ENCODE measurements at places on chromosomes 7 and 10.

DNA sequence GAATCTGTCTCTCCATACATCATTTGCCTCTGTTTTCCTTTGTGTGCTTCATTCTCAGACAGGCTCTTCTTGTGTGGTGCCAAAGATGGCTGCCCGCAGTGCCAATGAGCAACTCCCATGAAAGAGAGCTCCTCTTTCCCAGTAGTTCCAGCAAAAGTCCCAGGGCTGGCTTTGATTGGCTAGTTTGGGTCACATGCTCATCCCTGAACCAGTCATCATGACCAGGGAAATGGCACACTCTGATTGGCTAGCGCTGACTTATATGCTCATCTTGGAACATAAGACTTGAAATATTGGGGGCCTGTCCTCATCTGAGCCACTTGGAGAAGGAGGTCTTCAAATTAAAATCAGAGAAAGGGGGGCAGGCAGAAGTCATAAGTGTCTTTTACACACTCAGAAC is 112.7 kb downstream of the CDH23 start:
- DNase-seq = no peak

- no peak for DNase-seq
These were observed 561.6 kb upstream of the TEX47 start for GRCh38 chr7:89357121-89357520.

- DNase-seq = peak; percentile 55
These were observed 19.5 kb downstream of the TSPAN33 start for GRCh38 chr7:129163875-129164544.

GRCh38 chr7:108484137-108484536 is 27.9 kb upstream of the NRCAM start:
- no peak for DNase-seq

DNA sequence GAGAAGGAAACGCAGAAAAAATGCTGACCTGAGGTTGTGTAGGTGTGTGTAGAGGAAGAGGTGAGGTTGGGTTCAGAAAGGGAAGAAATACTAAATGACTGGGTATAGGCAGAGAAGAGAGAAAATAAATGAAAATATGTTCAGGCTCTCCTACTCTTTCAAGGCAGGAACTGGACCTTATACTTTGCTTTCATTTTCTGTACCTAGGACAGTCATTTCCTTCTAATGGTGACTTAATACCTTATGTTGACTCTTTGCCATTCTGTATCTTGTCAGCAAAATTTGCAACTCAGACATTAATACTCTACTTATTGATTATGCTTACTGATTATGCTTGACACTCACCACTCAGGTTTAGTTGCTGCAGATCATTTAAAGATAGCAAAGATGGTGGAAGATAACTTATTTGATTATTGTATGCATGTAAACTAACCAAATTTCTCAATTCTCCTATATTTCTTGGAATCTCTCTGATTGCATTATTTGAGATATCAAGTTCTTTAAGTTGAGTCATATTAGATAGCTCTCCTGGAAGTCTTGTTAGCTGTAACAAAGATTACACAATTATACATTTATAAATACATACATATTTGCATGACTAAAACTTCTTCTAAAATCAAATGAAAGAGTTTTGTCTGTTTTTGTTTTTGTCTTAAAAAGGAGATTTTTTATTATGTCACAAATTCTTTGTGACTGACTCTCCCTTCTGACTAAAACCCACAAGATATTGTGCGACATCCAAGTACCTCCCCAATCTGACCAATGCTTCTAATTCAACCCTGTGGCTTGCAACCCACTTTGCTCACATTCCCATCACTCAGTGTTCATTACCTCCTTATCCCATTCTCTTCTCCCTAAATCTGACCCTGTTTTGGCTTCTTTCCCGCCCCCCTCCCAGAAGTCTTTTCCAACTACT is 20.0 kb downstream of the LRRD1 start:
- DNase-seq = no peak

- peak; percentile 35 for DNase-seq
These were observed 68.6 kb downstream of the NSUN6 start for GRCh38 chr10:18582803-18583202.

DNA sequence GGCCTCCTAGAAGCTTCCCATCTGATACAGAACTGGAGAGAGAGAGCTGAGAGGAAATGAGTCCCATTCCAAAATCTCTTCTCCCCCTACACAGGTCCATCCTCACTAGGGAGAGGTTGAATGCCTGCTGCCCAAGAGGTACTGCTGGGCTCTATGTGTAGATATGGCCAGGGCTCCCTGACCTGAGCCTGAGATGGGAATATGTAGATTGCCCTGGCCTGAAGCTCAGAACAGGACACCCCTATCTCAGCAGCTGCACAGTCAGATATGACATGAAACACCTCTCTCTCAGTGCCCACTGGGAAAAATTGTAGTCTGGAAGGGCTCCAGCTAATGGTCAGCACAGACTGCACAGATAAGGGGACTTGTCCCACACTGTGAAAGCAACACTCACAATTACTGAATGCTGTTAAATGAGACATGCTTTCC is 3.1 kb upstream of the IFIT1B start:
- no peak for DNase-seq

DNA sequence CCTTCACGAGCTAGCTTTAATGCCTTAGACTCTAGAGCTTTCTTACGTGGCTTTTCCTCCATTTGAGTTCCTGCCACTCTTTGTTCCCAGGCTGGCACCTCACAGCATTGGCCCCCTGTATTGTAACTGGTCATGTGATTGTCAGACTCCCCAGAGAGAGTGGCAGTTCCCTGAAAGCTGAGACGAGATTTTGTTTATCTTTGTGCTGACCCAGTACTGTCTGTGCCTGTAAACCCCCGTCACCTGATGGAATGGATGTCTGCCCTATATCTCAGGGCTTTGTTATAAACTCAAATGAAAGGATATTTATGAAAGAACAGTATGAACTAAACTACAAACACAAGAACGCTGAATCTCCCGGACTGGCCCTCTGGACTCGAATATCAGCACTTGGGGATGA is 13.0 kb downstream of the NOBOX start:
- DNase-seq = no peak

DNA sequence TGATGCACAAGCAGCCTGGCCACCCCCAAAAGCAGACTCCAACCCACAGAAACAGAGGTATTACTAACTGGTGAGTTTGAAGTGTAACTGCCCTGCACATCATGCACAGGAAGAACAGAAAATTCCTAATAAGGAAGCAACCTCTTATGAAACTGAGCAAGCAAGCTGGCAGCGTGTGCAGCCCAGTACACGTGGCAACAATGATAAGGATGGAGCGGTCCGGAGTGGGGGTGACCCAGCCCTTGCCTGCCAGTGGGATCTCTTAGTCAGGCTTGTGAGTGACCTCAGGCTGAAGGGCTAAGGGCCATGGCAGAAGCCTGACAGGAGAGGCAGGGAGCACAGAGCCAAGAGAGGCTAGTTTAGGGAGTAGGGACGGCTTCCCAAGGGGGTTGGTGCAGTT is 22.1 kb upstream of the AOAH start:
- DNase-seq = no peak

DNA sequence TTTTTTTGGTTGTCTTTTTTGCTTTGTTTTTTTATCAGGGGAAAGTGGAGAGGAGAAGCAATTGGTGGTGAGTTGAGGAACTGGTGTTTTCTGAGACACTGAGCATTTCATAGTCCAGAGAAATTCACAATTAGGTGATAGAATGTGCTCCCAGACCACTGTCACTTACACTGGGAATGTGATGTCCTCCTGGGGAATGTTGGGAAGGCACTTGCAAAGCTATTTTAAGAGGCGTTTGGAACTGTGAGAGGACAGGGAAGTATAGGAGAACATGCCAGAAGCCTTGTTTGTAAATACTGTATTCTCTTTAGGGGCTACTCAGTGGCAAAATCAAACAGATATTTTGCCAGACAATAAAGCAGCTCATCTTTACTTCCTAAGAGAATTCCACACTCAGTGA is 16.0 kb downstream of the CHRM2 start:
- no peak for DNase-seq

GRCh38 chr7:151241755-151242096 is 6.8 kb downstream of the SMARCD3 start:
- DNase-seq = no peak

- no peak for DNase-seq
These were observed 169.7 kb upstream of the TMEM229A start for GRCh38 chr7:124202546-124202945.

GRCh38 chr10:127215866-127216265 is 19.5 kb upstream of the INSYN2A start:
- DNase-seq = no peak

- DNase-seq = no peak
These were observed 131.4 kb downstream of the PAXIP1 start for GRCh38 chr7:154871507-154871906.

- DNase-seq = no peak
These were observed 56.7 kb upstream of the SEPHS1 start for GRCh38 chr10:13404791-13405190.

DNA sequence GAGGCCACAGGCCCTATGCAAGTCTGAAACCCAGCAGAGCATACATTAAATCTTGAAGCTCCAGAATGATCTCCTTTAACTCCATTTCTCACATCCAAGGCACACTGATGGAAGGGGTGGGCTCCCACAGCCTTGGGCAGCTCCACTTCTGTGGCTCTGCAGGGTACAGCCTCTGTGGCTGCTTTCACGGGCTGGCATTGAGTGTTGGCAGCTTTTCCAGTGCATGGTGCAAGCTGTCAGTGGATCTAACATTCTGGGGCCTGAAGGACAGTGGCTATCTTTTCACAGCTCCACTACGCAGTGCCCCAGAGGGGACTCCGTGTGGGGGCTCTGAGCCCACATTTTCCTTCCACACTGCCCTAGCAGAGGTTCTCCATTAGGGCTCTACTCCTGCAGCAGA is 265.7 kb upstream of the MAGI2 start:
- no peak for DNase-seq

GRCh38 chr10:121261665-121262064 is 336.6 kb downstream of the FGFR2 start:
- DNase-seq = no peak

DNA sequence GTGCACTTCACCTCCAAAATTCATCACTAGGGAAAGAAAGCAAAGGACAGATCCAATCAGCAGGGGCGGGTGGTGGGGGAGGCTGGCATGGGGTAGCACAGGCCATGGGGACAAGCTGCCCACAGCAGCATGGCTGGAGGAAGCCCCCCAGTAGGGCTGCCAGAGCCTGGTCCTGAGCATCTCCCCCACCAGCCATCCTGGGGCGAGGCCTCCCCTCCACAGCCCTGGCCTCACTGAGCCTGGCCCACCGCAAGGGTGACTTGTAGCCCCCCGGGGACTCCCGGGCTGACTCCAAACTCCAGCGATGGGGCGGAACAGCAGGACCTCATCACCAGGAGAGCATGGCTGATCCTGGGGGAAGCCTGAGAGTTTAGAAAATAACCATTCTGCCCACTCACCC is 92.4 kb upstream of the TCERG1L start:
- DNase-seq = no peak

- DNase-seq = no peak
These were observed 15.2 kb downstream of the PDZD8 start for GRCh38 chr10:117360016-117360415.

- peak; percentile 96 for DNase-seq
These were observed at the start of the genes ALKBH4 and LRWD1 for GRCh38 chr7:102464577-102465280. TSS of gene ALKBH4 (minus strand) at chr7:102464863. CDS start at chr7:102464836, 27 bp downstream. TSS of gene LRWD1 (plus strand) at chr7:102464984. CDS start at chr7:102465081, 97 bp downstream.

- DNase-seq = no peak
These were observed 122.2 kb upstream of the MGMT start for GRCh38 chr10:129344731-129345355.

DNA sequence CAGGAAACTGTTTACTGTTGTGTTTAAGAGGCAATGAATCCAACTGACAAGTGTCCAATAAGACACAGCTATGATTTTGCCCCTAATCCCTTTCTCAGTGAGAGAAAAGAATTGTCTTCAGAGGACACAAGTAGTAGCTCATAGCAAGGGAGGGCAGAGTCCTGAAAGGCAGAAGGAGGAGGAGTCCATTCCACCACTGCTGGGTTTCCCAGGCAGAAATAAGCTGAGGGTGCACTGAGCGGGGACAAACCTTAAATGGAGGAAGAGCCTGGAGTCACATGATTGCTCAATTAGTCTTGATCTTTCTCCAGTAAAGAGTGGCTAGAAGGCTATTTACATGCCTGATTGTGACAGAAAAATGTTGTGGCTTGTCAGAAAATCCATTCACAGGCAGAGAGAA is 573.8 kb downstream of the POM121L12 start:
- DNase-seq = no peak

GRCh38 chr7:5525271-5526099 is 101.9 kb upstream of the TNRC18 start:
- DNase-seq = peak; percentile 67

GRCh38 chr7:18320971-18321567 is 174.5 kb upstream of the HDAC9 start:
- DNase-seq = peak; percentile 24

DNA sequence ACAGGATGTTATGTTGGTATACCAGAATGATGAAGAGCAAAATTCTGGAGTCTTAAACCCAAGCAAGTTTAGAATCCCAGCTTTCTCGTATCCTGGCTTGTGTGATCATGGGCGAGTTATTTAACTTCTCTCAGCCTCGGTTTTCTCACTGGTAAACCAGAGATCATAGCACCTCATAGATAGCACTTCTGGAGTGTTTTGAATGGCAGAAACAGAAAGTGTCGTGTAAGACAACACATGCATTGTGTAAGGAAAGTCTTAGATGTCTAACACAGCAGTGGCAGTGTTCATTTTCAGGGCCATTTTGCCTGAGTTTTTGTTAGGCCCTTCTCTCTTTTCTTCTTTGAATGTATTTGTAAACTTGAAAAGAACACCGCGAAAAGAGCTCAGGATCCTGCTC is 465.1 kb downstream of the AUTS2 start:
- DNase-seq = no peak

GRCh38 chr10:74293686-74294371 is 142.8 kb downstream of the ADK start:
- DNase-seq = no peak

GRCh38 chr10:31724296-31724695 is 204.3 kb downstream of the ARHGAP12 start:
- no peak for DNase-seq

GRCh38 chr7:128155100-128155740 is 85.9 kb upstream of the LEP start:
- no peak for DNase-seq

- DNase-seq = no peak
These were observed 133.5 kb downstream of the SGMS1 start for GRCh38 chr10:50490241-50490640.

- DNase-seq = no peak
These were observed at the start of gene CPXM2 for GRCh38 chr10:123891144-123892071. TSS of gene CPXM2 (minus strand) at chr10:123891807. CDS start at chr10:123891659, 148 bp downstream.

DNA sequence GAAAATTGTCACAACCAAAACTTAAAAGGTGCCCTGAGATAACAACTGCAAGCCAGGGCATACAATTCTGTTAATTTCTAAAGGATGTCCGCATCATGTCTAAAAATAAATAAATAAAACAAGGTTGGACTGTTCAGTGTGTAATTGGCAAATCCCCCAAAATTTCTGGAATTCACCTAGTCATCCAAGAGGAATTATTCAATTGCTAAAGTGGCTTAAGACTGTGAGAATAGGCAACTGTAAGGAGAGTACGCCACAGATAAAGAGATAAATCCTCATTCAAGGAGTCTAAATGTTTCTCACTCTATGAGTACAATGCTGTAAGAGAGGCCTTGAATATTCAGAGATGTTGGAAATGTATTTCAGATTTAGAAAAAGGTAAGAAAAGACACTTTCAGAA is 37.2 kb downstream of the PIK3AP1 start:
- DNase-seq = no peak

Measured in activated CD4-positive, alpha-beta T cell treated with anti-CD3 and anti-CD28 coated beads, Interleukin-2, amount 50 U/mL, for 16 hours (primary cell).